ENCODE measurements at places on chromosomes 5 and 9.

DNA sequence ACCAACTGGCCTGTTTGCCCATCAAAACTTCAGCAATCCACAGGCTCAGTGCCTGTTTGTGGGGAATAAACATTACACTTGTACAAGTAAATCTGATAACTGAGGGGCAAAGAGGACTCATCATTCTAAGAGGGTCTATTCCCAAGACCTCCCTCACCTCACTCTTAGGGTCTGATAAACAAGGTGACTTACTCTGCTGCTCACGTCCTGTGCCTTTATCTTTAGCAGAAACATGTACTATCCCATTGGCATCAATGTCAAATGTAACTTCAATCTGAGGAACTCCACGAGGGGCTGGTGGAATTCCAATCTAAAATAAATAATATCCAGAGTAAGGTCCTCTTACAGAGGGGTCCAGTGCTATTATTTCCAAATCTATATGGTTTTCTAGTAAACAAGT is 14.6 kb upstream of the ETF1 start:
- DNase-seq = no peak

DNA sequence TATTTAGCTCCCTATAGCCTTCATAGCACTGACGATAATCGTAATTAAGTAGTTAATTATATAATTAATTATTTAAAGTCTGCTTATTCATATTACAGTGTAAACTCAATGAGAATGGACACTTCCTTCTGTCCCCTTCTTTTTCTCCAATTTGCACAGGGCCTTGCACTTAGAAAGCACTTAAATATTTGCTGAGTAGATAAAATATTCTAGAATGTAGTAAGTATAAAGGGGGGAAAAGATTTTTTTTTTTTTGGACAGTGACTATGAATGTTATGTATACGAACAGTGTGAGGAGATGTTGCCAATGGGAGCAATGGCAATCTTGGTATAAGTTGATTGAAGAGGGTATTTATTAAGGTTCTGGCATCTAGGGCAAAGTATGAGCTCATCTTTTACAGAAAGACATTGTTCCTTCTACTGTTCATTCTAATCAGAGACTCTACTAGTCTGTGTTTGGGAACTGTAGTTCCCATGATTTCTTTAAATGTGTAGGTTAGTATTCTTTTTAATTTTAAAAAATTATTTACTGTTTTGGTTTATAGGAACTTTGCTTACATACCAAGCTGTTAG is 49.4 kb downstream of the YTHDC2 start:
- no peak for DNase-seq

GRCh38 chr5:53023969-53024368 is 34.8 kb downstream of the ITGA2 start:
- DNase-seq = no peak

GRCh38 chr9:35605351-35606137 is 482 bp downstream of the TESK1 start:
- no peak for DNase-seq

DNA sequence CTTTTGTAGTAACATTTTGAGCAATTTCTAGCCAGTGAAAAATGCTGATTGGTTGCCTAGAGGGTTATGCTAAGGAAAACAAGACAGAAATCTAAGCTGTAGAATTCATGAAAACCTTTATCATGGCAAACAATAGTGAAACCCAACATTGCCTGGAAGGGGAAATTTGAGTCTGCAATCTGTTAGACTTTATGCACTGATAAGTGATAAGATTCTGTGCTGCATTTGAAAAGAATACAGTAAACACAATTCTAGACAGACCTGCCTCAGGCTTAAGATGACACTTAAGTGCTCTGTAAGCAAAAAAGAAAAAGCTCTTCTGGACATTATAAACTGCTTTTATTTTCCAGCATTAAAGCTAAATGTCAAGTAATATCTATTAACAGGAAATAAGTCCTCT is 519.3 kb downstream of the ISL1 start:
- DNase-seq = no peak

DNA sequence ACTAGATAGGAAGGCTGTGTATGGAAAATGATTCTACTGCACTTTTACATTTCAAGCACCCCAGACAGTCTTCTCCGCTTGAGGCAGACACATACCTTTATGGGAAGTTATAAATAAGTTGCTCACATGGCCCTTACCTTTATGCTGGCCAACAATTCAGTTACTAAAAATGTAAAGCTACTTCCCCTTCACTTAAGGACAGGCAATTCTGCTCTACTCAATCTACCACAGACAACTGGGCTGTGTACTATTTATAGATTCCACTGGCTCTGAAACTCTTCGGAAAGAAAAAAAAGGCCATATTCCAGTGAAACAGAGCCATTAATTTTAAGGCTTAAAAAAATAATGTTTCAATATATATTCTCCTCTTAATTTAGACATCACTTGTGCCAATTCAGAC is 59.4 kb downstream of the ELAVL2 start:
- no peak for DNase-seq

DNA sequence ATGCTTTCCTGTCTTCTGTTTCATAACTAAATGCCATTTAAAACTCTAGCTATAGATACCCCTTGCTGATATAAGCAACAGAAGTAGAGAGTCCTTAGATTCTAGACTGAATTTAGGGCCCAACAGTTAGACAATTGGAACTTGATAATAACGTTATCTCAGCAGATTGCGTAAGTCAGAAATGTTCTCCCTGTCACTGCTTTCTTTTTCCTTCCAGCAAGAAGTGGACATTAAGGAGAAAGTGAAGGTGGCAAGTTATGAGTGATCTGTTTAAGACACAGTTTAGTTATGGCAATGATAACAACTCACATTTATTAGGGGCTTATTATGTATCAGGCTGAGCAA is 6.9 kb upstream of the GLIS3 start:
- no peak for DNase-seq
